ENCODE measurements at places on chromosomes 4 and X.

DNA sequence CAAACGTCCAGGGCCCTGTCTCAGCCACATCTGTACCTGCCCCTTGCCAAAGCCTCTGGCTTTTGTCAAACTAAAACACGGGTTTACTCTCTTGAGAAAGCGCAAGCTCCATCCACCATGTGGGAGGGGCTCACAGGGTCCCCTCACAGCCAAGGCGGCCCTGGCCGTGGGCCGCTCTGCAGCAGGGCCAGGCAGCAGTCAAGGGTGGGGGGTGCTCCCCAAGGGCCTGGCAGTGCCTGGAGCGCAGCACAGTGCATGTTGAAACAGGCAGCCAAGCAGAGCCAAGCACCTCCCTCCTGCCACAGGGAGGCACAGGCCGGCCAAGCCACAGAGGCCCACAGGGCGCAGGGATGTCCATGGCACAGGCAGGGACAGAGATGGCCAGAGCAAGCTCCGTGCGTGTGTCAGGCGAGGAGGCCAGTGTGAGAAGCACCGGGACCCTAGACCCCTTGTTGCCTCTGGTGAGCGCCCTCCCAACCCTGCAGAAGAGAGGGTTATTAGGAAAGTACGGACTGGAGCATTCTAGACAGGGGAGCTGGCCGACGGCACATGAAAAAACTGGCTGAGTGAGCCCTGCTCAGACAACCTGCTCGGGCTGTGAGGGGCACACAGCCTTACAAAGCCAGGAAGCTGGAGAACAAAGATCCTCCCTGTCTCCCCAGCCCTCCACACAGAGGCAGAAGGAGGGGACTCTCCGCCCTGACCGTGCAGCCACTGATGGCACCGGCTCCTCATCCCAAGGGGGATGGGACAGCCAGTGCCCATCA lies 39.0 kb downstream of the FAM53A start:
- no peak for DNase-seq

DNA sequence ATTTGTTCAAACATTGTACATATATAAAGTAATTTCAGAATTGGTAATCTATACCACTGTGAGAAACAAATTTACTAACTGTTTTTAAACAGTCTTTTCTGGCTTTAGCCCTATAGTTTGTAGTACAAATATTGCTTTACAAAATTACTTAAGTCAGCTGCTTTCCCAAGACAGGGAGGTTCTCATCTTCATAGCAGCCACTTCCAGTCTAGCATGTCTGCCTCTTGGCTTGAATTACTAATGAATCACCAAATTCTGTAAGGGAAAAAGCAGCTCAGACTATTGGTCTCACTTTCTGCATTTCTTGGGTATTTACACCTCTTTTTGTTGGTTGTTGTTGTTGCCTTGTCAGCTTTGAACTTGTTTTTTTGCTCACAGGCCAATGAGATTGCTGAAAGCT lies 187.2 kb downstream of the NPFFR2 start:
- peak; percentile 51 for DNase-seq

- DNase-seq: no peak
Observed at GRCh38 chrX:19697416-19697815, 182.1 kb upstream of the MAP3K15 start.

DNA sequence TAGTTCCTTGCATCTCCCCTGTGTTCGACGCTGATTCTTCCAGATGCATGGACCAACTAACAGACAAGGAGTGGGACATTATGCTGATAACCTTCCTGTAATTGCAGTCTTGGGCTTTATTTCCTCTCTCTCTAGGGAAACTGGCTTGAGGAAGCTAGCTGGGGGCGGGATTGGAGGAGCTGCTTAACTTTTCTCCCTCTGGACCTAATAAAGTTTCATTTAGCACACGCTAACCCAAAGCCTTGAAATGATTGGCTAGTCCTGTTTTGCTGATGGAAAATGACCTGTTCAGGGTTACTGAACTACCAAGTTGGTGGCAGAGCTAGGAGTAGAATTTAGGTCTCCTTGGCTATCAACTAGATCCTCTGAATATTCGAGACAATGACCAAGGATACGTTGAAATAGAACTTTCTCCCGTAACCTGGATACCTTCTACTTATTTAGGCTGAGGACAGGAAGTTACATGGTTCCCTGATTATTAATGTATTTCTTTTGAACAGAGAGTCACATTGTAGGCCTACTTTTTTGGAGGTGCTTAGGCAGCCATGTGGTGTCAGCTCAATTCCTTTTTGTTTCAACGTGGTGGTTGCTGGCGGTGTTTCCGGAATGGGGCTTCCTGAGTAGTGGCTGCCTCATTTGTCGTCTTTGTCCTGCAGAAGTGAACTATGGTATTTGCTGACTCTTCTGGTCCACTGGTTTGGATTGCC lies 2.0 kb downstream of the PGK1 start:
- DNase-seq: no peak

GRCh38 chrX:74246524-74246923 lies 57.5 kb upstream of the ZCCHC13 start:
- DNase-seq: no peak

DNA sequence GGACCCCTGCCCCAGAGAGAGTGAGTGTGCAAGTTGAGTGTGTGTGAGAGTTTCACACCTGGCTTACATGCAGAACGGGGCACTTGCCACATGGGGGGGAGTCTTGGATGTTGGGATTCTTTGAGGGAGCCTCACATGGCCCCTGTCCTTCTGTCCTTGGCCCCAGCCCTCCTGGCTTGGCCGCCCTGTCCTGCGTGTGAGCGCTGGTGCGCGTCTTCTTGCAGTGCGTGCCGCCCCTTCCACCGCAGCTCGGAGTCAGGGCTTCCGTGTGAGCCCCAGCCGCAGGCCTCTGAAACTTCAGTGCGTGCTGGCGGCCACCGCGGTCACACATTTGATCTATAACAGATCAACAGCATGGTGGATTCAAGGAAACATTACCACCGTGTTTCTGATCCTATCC lies 30.1 kb upstream of the HGFAC start:
- DNase-seq: no peak

DNA sequence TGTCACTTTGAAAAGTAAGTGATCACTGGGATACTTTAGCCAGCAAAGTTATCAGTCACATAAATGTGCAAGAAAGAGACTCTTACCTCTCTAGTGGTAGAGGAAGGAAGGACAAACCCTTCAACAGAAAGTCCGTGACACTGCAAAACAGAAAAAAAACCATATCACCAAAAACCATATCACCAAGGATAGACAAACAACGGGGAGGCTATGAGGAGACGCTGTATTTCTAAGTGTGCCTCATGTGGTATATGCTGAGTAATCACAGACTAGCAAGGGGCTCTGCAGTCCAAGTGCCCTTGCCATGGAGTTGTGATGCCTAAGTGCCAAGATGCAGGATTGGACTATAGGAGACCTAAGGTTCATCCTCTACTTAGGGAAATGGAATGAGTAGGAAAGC lies 11.5 kb upstream of the HDAC8 start:
- DNase-seq: no peak

DNA sequence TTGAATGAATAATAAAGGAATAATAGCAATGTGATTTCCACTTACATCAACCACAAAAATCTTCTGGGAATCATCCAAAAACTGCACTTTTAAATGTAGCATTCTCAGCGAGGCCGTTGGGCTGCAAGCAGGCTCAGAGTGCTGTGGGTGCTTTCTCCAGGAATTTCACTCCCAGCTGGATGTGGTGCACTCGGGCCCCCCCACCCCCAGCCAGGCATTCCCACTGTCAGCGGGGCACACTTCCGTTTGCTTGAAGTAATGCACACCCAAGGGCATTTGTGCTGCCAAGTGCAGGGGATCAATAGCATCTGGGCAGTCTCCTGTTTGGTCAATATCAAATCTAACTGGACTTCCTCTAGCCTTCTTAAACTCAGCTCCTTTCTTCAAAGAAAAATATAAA lies at the start of gene FRMD7:
Gene FRMD7 (minus strand): TSS at position 278 of the 400 bp plus-strand sequence. CDS start 176 bp downstream, at position 102.
- DNase-seq: peak; percentile 0

DNA sequence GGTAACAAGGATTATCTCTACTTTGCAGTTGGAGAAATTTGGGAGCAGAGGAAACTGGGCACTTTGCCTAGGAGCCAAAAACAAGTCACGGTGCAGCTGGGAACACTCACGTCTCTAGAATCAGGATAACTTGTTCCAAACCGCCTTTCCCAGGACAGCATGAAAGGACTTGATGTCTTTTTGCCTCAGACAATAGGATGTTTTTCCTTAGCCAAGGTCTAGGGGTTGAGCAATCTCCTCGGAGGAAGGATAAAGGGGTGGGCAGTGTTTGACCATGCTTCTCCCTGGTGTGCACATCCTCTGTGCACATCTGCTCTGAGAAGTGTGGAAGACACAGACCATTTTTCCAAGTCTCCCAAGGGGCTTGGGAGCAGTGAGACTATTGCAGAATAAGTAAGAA lies 1.7 kb upstream of the SPARCL1 start:
- peak; percentile 34 for DNase-seq

- DNase-seq: no peak
Observed at GRCh38 chrX:46757052-46757451, 1.9 kb downstream of the SLC9A7 start.

GRCh38 chr4:48016141-48017107 lies at the start of the genes CNGA1 and NIPAL1:
TSS of gene CNGA1 (minus strand) at chr4:48016681. CDS start at chr4:47952689, 63,992 bp downstream.
TSS of gene NIPAL1 (plus strand) at chr4:48016772. CDS start at chr4:48016840, 68 bp downstream.
- peak; percentile 12 for DNase-seq

- DNase-seq: no peak
Observed at GRCh38 chr4:1096841-1097240, 16.5 kb downstream of the RNF212 start.

DNA sequence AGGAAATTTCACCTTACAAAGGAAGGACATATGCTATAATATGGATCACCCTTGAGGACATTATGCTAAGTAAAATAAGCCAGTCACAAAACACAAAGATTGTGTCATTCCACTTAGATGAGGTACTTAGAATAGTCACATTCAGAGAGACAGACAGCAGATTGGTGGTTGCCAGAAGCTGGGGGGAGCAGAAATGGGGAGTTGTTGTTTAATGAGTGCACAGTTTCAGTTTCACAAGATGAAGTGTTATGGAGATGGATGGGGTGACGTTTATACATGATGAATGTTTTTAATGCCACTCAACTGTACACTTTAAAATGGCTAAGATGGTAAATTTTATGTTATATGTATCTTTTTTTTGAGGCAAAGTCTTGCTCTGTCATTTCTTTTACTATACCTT lies 14.8 kb upstream of the SPON2 start:
- no peak for DNase-seq

- no peak for DNase-seq
Observed at GRCh38 chrX:56932106-56932505, 63.2 kb downstream of the SPIN3 start.

DNA sequence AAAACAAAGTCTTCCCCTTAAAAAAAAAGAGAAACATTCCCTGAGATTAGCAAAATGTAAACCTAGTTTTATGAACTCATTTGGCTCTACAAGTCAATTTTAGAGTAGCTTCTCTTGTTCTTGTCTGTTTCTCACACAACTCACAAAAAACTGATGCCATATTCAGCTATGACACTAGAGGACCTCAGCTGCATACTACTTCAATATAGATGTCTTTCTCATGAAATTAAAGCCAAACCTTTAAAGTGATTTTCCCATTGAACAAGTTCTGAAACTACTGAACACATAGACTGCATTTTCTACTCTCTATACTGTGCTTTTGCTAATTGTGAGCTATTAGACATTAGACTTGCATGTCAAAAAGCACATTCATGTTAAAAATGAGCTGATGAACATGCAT lies 49.8 kb downstream of the TBCK start:
- peak; percentile 82 for DNase-seq

GRCh38 chr4:141241986-141242385 lies 21.3 kb downstream of the ZNF330 start:
- DNase-seq: no peak

GRCh38 chr4:162706051-162706450 lies 460.6 kb downstream of the NAF1 start:
- no peak for DNase-seq

DNA sequence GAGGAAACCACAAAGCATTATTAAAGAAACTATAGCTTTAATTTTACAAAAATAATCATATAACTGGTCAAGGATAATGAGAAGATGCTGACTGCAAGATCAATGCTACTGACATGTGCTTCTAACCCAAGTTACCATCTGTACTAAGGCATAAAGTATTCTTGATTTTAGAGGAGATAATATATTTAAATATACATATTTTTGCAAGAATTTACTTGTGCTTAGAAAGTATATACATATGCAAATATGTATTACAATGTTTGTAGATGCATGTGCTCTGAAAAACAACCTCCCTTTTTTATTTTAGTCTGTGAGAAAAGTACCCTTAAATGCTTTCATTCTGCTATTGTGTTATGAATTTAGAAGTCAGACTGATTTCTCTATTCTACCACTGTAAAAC lies 740.7 kb upstream of the SLIT2 start:
- DNase-seq: no peak

GRCh38 chr4:94979621-94980020 lies 221.9 kb downstream of the BMPR1B start:
- DNase-seq: peak; percentile 47

DNA sequence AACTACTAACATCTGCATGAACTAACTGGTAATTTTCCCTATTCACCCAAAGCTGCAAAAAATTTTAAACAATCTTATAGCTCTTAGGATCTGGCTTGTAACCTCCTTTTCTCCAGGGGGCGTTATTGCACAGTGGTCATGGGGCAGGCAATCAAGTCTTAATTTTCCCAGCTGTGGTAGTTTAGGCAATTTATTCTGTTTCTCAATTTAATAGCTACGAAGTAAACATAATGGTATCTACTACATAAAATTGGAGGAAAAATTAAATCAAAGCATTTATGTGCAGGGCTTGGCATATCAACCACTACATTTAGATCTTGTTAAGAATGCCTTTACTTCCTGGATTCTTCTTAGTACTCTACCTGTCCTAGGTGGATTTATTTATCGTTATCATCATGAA lies 137.4 kb upstream of the GUCY1A1 start:
- no peak for DNase-seq

DNA sequence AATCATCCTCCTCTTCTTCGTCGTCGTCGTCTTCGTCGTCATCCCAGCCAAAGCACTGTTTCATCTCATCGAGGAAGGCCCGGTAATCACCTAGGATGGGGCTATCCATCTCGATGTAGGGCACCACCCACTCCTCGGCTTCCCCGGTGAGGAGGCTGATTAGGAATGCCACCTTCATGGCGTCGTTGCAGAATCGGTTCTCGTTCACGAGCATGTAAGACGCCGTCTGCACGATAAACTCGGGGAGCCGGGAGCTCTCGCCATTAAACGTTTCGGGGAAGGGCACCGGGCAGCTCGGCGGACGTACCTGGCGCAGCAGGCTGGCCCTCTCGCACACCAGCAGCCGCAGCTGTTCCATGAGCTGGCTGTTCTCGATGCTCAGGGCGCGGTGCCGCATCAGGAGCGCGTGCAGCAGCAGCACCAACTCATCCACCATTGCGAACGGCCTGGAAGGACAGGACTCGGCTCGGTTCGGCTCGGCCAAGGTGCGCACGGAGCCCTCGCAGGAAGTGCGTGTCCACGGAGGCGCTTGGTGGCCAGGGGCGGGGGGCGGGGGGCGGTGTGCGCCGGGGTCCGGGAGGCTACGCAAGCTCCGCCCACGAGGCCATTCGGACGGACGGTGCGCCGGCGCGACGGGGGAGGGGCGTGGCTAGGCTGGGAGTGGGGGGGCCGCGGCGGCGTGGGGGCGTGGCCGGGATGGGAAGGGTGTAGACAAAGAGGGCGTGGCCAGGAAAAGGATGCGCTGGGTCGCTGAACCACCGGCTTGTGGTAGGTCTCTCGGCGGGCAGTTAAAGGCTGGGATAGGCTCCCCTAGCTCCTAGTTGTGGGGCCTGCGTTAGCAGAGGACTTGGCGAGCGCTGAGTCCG lies at the start of gene LDOC1:
Gene LDOC1 (minus strand): TSS at position 544 of the 866 bp plus-strand sequence. CDS start 108 bp downstream, at position 436.
- DNase-seq: peak; percentile 19
